ENCODE measurements at places on chromosomes 11 and 22.

GRCh38 chr22:29524442-29525191 lies 28.9 kb downstream of the THOC5 start:
- no peak for DNase-seq

DNA sequence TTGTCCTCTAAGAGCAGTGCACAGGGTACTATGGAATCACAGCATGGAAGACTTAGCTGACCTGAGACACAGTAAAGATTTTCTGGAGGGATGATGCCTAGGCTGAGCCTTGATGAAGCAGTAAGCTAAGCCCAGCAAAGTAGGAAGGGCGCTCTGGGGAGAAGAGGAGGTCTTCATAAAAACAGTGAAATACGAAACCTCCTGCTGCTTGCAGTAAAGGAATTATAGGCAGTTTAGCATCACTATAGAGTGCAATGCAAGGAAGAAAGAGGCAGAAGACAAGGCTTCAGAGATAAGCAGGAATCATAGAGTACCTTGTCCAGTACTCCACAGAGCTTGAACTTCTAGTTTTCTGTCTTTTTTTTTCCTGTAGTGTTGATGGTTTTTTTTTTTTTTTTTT lies 555.7 kb upstream of the CADM1 start:
- DNase-seq: no peak

DNA sequence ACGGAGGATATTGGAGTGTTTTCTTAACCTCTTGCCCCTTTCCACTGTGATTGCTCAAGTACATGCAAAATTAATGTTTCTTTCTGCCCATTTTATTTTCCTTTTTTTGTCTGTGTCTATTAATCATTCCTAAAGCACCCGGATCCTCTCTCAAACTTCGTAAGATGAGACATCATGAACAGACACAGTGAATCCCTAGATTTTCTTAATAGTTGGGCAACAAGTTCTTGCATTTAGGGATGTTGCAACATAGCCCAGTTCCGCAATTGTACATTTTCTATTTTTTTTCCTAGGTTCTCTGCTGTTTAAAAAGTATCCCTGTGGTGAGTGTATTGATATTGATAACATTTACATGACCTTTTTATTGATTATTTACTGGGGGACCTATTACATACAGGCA lies 2.9 kb downstream of the FAM111A start:
- no peak for DNase-seq

DNA sequence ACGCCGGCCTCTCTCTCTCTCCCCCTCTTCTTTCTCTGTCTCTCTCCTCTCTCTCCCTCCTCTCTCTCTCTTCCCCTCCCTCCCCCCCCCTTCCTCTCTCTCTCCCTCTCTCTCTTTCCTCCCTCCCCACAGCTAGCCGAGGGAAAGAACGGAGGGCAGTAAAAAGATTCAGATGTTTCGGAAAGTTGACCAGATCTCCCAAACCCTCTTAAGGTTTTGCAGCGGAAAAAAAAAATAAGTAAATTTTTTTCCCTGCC lies 195 bp upstream of the ALX4 start:
- DNase-seq: no peak

DNA sequence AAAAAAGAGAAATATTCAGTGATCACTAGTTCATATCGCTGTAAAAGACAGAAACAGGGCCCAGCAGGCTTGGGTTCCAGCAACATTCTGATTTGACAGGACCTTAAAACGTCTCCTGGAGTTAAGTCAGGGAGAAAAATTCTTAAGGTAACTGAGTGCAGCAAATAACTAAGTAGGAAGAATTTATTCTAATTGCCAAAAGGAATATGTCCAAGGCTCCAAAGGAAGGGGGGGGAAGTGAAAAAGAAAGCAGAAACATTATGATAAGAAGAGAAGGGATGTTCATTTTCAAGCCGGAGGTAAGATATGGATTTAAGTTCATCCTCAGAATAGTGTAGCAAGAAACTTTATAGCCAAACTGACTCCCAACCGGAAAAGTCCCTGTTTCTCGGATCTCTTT lies 90.4 kb downstream of the WT1 start:
- DNase-seq: no peak

DNA sequence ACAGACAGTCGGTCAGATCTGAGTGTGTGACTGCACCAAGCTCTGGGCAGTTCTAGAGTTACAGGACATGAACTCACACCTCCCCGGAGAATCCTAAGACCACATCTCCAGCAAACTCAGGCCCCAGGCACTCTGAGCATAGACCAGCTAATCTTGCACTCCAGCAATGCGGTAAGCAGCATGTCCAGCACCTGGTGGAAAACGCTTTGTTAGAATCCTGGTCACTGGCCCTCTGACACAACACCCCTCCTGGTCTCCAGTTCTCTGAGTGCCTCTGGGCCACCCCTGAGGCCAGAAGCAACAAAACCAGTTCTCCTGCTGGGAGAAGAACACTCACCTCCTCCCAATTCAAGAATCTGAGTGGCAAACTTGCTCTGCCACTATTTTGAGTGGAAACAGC lies 82.7 kb upstream of the TMEM45B start:
- no peak for DNase-seq

- no peak for DNase-seq
Measured at GRCh38 chr11:69352715-69353319, 58.9 kb downstream of the MYEOV start.

- no peak for DNase-seq
Measured at GRCh38 chr11:24068197-24068596, 428.7 kb upstream of the LUZP2 start.

DNA sequence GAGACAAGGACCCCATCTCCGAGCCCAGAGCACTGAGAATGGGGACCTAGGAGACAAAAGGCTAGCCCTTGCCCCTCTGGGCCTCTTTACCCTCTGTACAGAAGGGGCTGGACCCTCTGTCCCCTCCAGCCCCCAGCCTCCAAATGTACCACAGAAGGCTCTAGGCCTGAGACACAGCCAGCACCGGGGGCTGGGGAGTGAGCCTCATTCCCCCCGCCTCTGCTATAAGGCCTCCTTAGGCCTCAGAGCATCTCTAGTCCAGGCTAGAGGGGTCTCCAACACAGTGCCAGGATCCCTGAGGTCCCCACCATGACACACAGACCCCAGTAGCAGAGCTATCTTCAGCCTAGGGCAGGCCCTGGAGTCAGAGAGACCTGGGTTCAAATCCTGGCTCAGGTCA lies 4.8 kb downstream of the SMTN start:
- DNase-seq: no peak

GRCh38 chr11:1112351-1113191 lies 37.9 kb downstream of the MUC2 start:
- DNase-seq: no peak

DNA sequence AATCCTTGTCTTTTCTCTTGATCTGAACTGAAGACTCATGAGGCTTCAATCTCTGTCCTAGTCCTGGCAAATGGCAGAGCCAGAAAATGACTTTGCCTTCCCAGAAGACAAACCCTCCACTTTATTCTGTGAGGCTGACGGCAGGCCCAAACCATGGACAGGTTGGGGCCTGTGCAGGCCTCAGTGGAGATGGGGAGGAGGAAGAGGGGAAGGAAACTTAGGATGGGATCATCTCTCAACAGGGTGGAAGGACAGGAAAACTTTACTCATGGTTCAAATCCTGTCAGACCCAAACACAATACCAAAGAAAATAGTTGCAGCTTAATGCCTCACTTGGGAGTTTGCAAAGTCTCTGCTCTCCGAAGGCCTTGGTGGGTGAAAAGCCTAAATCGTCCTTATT lies 9.8 kb downstream of the RPL27A start:
- no peak for DNase-seq

GRCh38 chr22:17198170-17199002 lies 20.8 kb downstream of the ADA2 start:
- DNase-seq: no peak

DNA sequence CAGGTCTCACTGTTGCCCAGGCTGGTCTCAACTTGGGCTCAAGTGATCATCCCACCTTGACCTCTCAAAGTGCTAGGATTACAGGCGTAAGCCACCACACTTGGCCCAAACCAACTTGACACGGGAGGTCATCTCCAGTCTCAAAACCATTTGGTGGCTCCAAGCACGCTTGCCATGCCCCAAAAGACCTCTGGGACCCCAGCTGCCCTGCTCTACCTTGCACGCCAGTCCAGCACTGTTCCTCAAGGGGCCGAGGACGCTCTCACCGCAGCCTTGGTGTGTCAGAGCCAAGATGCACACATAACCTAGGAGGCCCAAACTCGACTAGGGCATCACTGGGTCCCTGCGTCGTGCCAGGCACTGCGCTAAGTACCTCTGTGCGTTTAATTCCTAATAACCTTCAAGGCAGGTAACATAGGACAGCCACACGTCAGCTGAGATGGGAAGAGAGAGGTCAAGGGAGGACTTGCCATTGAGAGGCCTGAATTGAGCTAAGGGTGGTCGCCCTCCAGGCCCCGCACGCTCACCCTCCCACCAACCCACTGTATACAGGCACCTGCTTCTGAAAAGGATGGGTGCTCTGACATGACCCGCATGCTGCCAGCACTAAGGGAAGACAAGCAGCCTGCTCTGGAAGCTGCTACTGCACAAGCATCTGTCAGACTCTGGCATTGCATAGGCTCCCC lies 4.6 kb upstream of the GAS2L1 start:
- DNase-seq: no peak

DNA sequence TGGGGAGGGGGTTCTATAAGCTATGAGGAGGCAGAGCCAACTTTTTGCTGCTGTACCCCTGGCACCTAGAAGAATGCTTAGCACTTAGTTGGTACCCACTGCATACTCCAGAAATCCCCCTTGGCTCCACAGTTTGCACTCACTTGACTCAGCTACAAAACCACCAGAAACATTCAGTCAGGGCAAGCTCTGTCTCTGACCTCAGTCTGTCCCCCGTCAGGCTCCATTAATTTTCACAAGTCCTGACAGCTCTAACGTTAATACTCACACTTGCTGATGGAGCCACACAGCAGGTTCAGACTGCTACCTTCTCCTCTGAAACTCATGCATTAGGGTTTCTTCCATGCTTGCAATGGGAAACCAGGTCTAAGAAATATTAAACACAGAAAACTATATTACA lies 81.7 kb downstream of the MPPED2 start:
- no peak for DNase-seq

DNA sequence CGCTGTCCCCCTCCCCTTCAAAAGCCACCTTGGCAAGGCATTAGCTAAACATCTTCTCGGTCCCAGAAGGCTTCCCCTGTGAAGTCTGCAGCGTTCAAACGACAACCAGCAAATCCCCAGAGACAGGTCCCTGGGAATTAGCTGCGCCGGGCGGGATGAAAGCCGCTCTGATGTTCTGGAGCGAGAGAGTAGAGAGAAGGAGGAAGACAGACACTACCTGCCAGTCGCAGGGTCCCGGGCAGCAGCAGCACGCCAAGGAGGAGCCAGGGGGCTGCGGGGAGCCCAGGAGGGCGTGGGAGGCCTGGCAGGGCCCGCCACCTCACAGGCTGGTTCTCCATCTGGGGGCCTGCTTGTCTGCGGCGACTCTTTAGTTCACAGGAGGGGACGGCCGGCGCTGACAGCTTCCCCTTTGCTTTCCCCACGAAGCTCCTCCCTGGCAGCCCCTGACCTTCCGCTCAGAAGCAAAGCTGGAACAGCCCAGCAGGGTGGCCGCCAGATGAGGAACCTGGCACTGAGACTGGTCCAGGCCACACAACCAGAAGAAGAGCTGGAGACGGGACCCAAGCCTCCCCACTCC lies at the start of gene NFAM1:
Gene NFAM1, minus strand, starts transcription at position 384 of the 577 bp plus-strand sequence. Its CDS starts 46 bp downstream, at position 338.
- DNase-seq: no peak
